ENCODE measurements at places on chromosomes 11 and 22.

- peak; percentile 75 for DNase-seq
Measured at GRCh38 chr22:38941488-38941987, 15.9 kb upstream of the APOBEC3A start.

GRCh38 chr11:68968306-68969250 lies 12.2 kb downstream of the MRGPRD start:
- peak; percentile 53 for DNase-seq

DNA sequence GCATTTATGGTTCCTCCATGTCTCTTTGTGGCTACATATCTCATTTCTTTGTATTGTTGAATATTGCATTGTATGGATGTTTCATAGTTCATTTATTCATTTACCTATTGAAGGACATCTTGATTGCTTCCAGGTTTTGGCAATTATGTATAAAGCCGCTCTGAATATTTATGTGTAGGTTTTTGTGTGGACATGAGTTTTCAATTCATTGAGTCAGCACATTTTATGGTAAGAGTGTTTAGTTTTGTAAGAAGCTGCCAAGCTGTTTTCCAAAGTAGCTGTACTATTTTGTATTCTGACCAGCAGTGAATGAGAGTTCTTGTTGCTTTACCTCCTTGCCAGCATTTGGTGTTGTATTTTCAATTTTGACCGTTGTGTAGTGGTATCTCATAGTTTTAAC lies 39.2 kb downstream of the KDM2A start:
- no peak for DNase-seq

- DNase-seq, result no peak
Measured at GRCh38 chr11:61021661-61022212, 50.3 kb downstream of the CD6 start.

DNA sequence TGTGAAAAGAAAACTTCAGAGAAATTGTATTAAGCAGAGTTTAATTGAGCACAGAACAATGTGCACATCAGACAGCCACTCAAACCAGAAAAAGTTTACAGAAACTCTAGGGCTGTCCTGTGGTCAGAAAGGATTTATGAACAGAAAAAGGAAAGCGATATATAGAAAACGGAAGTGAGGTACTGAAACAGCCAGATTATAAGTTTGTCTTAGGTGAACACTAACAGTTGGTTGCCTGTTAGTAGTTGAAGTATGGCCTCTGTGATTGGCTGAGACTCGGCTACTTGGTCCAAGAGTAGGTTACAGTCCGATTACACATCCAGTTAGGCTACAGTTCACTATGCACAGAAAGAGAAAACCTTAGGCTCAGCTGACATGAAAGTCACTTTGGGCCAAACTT lies 1232.5 kb upstream of the RAG2 start:
- no peak for DNase-seq

GRCh38 chr11:13776134-13776815 lies 107.8 kb downstream of the FAR1 start:
- DNase-seq, result no peak
